ENCODE measurements at places on chromosomes 3 and 15.

- no peaks in the 10 kb centered on the region for H3K36me3 ChIP-seq
- DNase-seq: no peak
- no peaks in the 10 kb centered on the region for H3K27me3 ChIP-seq
- H3K27ac ChIP-seq: no peak overlapping the region
Observed at GRCh38 chr15:89052474-89052873, 35.8 kb upstream of the ABHD2 start.

GRCh38 chr3:123229145-123229544 is 27.4 kb downstream of the SEC22A start:
- no peak overlapping the region for H3K4me3 ChIP-seq
- H3K27me3 ChIP-seq: no peaks in the 10 kb centered on the region
- peaks cover 67% of the 10 kb centered on the region for H3K36me3 ChIP-seq

DNA sequence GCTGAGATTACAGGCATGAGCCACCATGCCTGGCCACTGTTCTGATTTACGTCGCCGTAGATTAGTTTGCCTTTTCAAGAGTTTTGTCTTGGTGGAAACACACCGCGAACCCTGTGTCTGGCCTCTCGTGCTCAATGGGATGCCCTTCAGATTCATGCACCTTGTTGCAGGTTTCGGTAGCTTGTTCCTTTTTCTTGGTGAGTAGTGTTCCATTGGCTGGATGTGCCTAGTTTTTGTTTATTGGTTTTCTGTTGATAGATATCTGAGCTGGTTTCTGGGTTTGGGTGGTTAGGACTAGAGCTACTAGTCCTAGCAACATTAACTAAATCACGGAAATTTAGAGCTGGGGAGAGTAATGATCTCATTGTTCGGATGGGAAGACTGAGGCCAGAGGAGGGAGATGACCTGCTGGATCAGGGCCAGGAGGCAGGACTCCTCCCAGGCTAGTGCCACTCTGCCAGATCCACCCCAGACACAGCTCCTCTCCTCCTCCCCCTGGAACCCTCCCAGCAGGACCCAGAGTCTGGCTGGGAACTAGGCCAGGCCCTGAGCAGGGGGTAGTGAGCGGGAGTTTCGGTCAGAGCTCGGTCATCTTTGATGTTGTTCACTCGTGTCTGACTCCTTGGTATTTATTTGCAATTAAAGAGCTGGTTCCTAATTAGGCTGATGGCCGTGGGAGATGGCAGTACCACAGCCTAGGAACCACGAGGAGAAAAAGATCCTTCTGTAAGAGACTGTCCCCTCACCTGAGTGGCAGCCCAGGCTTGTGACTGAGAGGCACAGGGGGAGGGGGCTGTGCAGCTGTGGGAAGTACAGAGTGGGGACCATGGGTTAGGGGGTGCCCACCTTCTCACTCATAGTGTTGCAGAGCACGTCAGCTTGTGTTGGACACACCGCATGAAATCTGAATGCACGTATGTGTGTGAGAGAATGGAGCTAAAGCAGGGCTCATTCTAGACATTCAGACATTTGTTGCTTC is 73.4 kb downstream of the SMAD6 start:
- DNase-seq: no peak
- no peaks in the 10 kb centered on the region for H3K27me3 ChIP-seq
- peaks cover 2% of the 10 kb centered on the region for H3K36me3 ChIP-seq
- H3K27ac ChIP-seq: peak overlapping the region; percentile 96
- no peak overlapping the region for H3K4me3 ChIP-seq
- H3K4me1 ChIP-seq: peaks cover 96% of the 10 kb centered on the region

DNA sequence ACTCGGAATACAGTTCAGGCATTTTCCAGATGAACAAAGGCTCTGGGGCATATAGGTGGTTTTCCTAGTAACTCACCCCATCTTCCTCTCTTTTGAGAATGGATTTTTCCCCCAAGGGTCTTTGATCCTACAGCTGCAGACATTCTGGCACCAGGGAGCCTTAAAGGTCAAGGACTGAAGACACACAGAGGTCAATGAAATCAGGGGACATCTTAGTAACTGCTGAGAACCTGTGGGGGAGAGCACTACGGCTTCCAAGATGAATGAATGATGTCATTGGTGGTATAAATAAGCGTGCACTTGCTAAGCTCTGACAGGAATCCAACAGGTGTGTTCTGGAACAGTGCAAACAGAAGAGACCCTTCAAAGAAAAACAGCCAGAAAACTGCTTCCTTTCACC is 36.3 kb downstream of the TMEM212 start:
- H3K4me1 ChIP-seq: peaks cover 82% of the 10 kb centered on the region
- H3K36me3 ChIP-seq: no peaks in the 10 kb centered on the region
- H3K27me3 ChIP-seq: no peaks in the 10 kb centered on the region
- no peak for DNase-seq
- peak overlapping the region; percentile 85 for H3K27ac ChIP-seq

GRCh38 chr3:12689997-12690711 is 26.2 kb upstream of the RAF1 start:
- DNase-seq: no peak
- H3K36me3 ChIP-seq: no peaks in the 10 kb centered on the region
- peaks cover 14% of the 10 kb centered on the region for H3K4me1 ChIP-seq
- H3K27me3 ChIP-seq: no peaks in the 10 kb centered on the region
- no peak overlapping the region for H3K27ac ChIP-seq
- H3K4me3 ChIP-seq: no peak overlapping the region

DNA sequence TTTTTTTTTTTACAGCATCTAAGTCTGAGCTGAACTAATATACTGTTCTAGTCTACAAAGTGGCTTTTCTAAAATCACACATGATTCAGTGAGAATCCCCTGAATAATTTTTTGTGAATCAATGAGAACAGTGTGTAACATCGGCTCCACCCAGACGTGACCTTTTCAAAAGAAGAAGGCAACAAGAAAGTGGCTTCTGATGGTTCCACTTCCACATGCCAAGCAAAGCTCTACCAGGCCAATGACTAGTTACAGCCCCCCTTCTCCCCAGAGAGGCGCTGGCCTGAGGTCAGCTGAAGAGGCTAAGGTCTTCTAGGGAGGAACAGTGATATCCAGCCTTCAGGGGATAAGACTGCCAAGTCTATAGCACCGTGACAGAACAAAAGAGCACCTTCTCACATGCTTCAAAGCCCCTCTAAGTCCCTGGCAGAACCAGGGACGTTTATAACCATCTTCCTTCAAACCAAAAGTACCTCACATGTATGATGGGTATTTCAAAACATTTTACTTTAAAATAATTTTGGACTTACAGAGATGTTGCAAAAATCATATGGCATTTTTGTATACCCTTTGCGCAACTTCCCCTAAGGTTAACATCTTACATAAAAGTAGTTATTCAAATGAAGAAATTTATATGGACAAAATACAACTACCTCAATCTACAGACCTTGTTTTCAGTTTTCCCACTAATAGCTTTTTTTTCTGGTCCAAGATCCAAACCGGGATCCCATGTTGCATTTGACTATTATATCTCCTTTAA is 177.9 kb downstream of the OSBPL10 start:
- DNase-seq: no peak
- H3K36me3 ChIP-seq: no peaks in the 10 kb centered on the region
- no peak overlapping the region for H3K4me3 ChIP-seq
- peaks cover 37% of the 10 kb centered on the region for H3K27me3 ChIP-seq

DNA sequence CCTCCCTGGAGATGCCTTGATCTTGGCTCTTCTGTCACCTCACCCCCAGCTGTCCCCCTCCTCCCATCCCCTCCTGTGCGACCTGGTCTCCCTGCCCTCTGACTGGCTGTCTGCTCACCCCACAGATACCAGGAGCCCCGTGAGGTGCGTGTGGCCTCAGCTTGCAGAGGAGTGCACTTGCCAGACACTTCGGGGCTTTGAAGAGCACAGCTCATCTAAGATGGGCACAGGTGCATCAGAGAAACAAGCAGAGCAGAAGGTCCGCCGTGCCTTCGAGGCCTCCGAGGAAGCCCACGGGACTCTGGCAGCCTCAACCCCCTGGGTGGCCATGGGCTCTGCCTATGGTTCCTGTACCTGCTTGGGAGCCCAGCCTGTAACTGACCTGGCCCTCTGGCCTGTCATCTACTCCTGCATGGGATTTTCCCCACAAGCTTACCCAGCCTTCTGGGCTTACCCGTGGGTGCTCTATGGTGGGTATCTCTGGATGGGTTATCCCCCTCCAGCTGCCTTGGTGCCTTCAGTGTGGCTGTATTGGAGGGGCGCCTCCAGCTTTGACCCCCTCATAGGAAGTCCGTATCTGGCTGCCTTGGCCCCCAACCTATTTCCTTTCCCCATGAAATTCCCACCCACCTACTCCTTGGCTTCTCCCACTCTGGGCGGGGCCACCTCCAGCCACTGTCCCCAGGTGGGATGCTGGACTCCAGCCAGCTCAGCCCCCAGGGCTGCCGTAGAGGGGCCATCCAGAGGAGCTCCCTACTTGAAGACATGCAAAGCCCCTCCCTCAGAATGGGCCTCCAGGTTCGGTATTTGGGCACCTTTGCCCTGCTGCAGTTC is 3.8 kb downstream of the PRR23E start:
- DNase-seq: no peak
- H3K36me3 ChIP-seq: no peaks in the 10 kb centered on the region
- H3K27me3 ChIP-seq: peaks cover 54% of the 10 kb centered on the region
- H3K4me1 ChIP-seq: no peaks in the 10 kb centered on the region
- no peak overlapping the region for H3K4me3 ChIP-seq

DNA sequence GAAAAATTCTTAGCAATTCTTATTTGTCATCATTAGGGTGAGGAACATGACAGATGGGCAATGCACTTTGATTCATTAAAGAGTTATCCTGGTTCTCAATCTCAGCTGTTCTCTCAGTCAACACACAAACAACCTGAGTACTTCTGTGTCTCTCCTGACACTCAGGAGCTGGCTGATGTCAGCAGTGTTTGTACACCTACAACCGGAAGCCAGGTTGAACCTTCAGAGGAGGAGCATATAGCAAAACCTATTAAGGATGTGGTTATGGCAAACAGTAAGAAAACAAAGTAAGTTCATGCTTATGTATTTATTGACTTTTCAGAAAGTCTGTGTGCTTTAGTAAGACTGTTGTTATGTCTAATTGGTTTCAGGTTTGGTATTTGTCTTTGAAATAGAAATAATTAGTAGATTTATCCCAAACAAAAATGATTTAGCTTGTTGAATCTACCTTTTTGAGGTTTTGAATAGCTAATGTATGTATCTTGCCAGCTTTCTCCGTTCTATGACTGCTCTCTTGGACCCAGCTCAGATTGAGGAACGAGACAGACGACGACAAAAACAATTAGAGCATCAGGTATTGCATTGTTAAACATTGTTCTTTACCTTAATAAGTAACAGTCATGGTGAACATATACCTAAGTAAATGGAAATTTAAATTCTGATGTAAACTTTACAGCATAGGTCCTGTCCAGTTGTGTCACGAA is 36.6 kb downstream of the CCDC66 start:
- peaks cover 28% of the 10 kb centered on the region for H3K4me1 ChIP-seq
- H3K36me3 ChIP-seq: peaks cover 40% of the 10 kb centered on the region
- H3K27ac ChIP-seq: peak overlapping the region; percentile 51
- no peak overlapping the region for H3K4me3 ChIP-seq

- no peak overlapping the region for H3K4me3 ChIP-seq
- peaks cover 35% of the 10 kb centered on the region for H3K36me3 ChIP-seq
- H3K4me1 ChIP-seq: no peaks in the 10 kb centered on the region
- no peak overlapping the region for H3K27ac ChIP-seq
- no peak for DNase-seq
Observed at GRCh38 chr3:52721730-52722008, 15.8 kb downstream of the SPCS1 start.

GRCh38 chr3:7547826-7548225 is 686.9 kb downstream of the GRM7 start:
- no peak overlapping the region for H3K4me3 ChIP-seq
- no peak for DNase-seq
- H3K27me3 ChIP-seq: no peaks in the 10 kb centered on the region
- H3K36me3 ChIP-seq: no peaks in the 10 kb centered on the region

- no peaks in the 10 kb centered on the region for H3K4me1 ChIP-seq
- no peak overlapping the region for H3K4me3 ChIP-seq
- H3K36me3 ChIP-seq: peaks cover 14% of the 10 kb centered on the region
- H3K27me3 ChIP-seq: no peaks in the 10 kb centered on the region
- no peak for DNase-seq
Observed at GRCh38 chr3:2929574-2929973, 180.6 kb downstream of the IL5RA start.

DNA sequence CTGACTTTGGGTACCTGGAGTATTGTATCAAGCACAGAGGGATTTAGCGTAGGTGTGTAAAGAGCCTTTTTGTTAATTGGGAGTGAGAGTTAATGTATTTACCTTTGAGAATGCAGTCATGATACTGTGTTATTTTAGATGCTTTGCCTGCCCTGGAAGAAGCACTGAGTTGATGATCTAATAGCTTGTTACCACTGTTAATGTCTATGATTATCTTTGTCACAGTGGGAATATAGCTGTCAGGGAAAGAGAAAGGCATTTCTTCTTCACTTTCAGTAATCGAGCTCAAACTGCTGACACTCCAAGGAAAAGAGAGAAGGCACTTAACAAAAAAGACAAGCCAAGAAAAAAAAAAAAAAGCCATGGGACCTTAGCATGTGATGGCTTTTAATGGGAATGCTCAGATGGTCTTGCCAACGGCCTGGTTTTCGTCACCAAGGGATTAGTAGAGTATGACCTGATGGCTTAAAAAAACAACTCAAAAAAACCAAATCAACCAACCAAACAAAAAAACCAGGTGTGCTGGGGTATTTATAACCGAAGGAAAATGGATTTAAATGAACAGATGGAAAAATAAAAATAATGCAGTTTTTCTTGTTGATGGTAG is 387.4 kb downstream of the PTPRG start:
- no peak for DNase-seq
- no peaks in the 10 kb centered on the region for H3K36me3 ChIP-seq
- H3K4me1 ChIP-seq: no peaks in the 10 kb centered on the region
- no peak overlapping the region for H3K27ac ChIP-seq
- H3K4me3 ChIP-seq: no peak overlapping the region
- H3K27me3 ChIP-seq: no peaks in the 10 kb centered on the region

DNA sequence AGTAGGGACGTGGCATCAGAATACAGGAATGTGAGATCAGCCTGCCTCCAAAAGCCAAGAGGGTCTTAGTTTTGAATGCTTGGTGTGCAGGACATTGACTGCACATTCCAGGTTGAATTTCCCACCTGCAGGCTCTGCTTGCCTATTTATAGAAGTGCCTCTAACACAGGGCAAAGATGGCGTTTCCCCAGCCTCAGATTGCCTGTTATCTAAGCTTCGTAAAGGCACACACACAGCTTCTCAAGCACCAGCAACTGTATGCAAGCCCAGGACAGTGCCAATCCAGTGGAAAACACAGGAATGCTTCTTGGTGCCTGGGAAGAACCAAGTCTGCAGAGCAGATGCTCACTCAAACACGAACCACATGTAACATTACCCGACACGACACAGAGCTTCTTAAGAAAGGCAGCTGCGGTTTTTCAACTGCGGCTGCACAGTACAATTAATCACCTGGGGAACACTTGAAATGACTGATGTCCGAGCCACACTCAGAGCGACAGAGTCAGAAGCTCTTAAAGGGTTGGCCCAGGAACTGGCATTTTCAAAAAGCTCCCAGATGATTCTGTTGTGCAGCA is 90.0 kb upstream of the ANKRD34C start:
- H3K4me3 ChIP-seq: no peak overlapping the region
- DNase-seq: no peak
- H3K36me3 ChIP-seq: no peaks in the 10 kb centered on the region
- H3K4me1 ChIP-seq: peaks cover 6% of the 10 kb centered on the region
- peaks cover 18% of the 10 kb centered on the region for H3K27me3 ChIP-seq

All from mesothelial cell of epicardium (in vitro differentiated cells).